ENCODE measurements at places on chromosomes 1 and 21. TPM values are rescaled to one million over a fixed set of nuclear protein-coding genes. Genes with fewer than 3 reads are reported as not detected.

Gene IL20
- not detected for total RNA-seq

Gene GCSAML
- not detected for total RNA-seq

Gene TCEA3
- 11.3 TPM for total RNA-seq

Gene OVAAL
- total RNA-seq: not detected

- H3K36me3 ChIP-seq: no peaks in the 10 kb centered on the region
- H3K4me3 ChIP-seq: no peak overlapping the region
Observed at GRCh38 chr21:18191139-18191538, 53.5 kb upstream of the CHODL start.

- peak overlapping the region; percentile 78 for H3K4me3 ChIP-seq
- H3K4me1 ChIP-seq: peaks cover 5% of the 10 kb centered on the region
- peak overlapping the region; percentile 92 for H3K27ac ChIP-seq
Observed at GRCh38 chr1:72281637-72282270, 585 bp downstream of the NEGR1 start.

- peak overlapping the region; percentile 81 for H3K4me3 ChIP-seq
- H3K27me3 ChIP-seq: no peaks in the 10 kb centered on the region
- no peaks in the 10 kb centered on the region for H3K4me1 ChIP-seq
- H3K36me3 ChIP-seq: peaks cover 14% of the 10 kb centered on the region
- DNase-seq: no peak
- H3K27ac ChIP-seq: peak overlapping the region; percentile 87
Observed at GRCh38 chr1:52602856-52603600, 857 bp downstream of the GPX7 start.
